Left lobe of liver (tissue), 2 donors: ENCODE measurements at places on chromosomes 16 and 17.

DNA sequence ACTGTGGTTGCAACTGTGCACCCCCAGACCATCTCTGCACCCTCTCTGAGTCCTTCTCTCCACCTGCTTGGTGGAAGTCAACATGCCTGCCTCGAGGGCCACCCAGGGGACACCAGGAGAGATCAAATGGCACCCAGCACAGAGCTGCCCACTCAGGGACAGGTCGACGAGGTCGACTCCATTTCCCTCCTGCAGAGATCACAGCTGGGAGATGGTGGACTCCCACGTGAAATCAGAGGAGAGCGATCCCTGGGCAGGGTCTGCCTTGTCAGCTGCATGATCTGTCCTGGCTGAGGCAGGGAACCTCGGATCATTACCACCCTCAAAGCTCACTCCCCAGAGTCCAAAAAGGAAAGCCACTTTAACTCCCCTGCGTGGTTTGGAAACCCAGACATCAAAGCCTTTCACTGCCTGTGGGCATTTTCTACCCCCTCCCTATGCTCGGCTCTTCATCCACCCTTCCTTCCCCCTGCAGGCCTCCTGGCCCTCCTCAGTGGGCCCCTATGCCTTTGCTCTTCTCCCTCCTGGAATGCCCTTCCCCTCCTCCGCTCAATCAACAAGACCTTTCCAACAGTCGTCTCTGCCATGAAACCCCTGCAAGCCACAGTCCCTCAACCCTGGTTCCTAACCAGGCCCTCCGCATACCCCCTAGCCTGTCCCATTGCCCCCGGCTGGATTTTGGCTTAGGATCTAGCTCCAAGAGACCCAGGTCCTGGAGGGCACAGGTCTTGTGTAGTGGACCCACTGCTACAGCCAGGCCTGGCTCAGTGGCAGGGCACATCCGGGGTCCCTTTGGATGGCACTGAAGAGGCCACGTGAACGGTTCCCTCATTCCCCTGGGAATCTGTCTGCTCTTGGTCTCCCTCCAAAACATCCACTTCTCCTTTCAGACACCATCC is 103.8 kb upstream of the RPL38 start:
- DNase-seq: no peak

GRCh38 chr17:58617563-58617962 is 74.3 kb downstream of the TEX14 start:
- DNase-seq: no peak

DNA sequence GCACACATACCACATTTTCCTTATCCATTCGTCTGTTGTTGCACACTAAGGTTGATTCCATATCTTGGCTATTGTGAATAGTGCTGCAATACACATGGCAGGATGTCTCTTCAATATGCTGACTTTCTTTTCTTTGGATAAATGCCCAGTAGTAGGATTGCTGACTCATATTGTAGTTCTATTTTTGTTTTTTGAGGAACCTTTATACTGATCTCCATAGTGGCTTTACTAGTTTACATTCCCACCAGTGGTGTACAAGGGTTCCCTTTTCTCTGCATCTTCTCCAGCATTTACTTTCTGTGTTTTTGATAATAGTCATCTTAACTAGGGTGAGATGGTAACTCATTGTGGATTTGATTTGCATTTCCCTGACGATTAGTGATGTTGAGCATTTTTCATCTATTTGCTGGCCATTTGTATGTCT is 118.1 kb downstream of the STXBP4 start:
- DNase-seq: no peak

- no peak for DNase-seq
These were observed 7.9 kb downstream of the KATNB1 start for GRCh38 chr16:57743458-57743857.

GRCh38 chr16:89294486-89294885 is 77.0 kb downstream of the ZNF778 start:
- no peak for DNase-seq

DNA sequence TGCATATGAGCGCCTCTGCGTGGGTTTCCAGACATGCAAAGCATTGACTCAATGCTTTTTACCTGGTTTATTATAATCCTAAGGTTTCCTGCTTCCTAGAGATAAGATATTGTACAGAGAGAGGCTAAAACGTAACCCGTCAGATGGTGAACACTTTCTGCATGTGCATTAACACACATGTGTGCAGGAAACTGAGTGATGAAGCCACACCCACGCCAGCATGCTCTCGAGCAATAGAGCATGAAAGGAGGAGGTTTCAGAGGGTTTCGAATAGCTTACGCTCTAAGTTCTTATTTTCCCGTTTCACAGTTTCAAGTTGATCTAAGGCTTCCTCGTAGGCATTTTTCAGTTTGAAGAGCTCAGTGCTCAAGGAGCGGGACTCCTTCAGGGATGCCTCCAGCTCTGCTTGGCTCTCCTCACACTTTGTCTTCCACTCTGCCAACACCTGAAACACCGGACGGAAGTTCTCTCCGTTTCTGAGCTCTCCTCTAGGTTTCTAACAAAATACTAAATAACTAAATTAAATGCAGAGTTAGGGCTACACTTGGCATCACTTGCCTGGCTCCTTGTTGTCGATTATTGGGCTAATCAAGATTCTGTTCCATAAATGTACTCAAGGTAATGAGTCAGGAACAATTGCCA is 23.2 kb downstream of the MYH3 start:
- DNase-seq: no peak

DNA sequence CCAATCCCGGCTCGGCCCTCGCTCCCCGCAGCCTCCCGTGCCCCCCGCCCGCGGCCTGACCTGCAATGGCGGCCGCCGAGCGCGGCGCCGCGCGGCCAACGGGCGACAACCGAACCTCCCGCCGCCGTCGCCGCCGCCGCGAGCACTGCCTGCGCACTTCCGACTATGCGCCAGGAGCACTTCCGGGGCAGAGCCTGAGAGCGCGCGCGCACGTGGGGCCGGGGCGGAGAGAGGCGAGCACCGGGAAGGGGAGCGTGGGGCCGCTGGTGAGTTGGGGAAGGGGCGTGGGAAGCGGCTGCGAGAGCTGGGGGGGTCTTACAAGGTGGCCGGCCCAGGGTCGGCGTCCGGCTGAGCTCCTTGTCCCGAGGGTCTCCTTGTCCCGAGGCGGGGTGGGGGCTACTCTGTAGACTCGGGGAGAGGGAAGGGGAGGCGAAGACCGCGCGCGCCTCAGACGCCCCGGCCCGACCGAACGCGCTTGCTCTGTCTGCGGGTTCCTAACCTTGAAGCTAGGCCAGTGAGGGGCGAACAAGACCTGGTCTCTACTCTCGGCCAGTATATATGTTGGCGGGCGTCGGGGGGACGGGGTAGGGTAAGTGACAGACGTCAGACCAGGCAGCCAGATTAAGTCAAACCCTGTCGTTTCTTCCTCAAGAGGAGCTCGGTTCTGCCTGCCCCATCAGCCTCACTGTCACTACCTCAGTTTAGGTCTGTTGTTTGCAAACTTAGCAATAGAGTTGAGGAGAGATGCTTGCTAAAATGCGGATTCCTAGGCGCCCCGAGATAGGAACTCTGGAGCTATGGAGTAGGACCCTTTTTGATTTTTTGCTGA is at the start of the genes CHTF8 and UTP4:
Gene CHTF8 (minus strand): TSS at position 165 of the 829 bp plus-strand sequence. CDS start 11,130 bp downstream, outside the sequence.
Gene UTP4 (plus strand): TSS at position 226 of the 829 bp plus-strand sequence. CDS start 811 bp downstream, outside the sequence.
- peak; percentile 88 for DNase-seq

GRCh38 chr17:58084317-58084981 is 1.2 kb downstream of the DYNLL2 start:
- DNase-seq: peak; percentile 78

DNA sequence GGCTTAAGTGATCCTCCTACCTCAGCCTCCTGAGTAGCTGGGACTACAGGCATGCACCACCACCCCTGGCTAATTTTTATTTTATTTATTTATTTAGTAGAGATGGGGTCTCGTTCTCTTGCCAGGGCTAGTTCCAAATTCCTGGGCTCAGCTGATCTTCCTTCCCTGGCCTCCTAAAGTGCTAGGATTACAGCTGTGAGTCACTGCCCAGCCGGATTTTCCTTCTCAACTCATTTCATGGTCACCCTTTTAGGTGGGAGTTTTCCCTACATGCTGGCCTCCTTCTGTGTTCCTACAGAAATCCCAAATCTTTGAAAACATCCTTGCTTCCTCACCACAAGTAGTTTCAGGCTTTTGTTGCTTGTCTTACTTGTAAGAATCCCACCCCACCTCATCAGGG is 102.1 kb upstream of the SIAH1 start:
- no peak for DNase-seq

GRCh38 chr17:57294101-57294500 is 37.8 kb downstream of the MSI2 start:
- no peak for DNase-seq
